D721Med (cell line): ENCODE measurements at places on chromosomes 12 and 14.

GRCh38 chr14:67221248-67221981 is 19.8 kb upstream of the PALS1 start:
- no peak for DNase-seq

GRCh38 chr12:34356233-34356987 is 334.1 kb downstream of the ALG10 start:
- no peak for DNase-seq

DNA sequence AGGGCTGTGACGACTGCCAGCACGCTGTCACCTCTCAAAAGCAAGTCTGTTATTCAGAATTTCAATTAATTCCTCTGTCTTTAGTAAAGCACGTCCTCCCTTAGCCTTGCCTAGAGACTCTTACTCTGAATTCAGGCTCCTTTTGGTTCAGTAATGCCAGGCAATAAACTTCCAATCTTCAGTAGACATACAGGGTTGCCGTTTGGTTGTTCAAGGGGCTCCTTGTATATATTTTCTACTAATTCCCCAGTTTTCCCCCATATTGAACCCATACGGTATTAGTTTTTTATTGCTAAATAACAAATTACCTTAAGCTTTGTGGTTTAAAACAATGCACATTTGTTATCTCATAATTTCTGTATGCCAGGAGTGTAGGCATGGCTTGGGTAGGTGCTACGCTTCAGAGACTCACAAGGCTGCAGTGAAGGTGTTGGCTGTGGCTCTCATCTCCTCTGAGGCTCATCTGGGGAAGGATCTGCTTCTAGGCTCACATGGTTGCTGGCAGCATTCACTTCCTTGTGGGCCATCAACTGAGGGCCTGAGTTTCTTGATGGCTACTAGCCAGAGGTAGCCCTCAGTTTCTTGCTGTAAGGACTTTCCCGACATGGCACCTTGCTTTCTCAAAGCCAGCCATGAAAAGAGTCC is 7.3 kb upstream of the CLECL1 start:
- no peak for DNase-seq

GRCh38 chr14:95039259-95039992 is 117.9 kb downstream of the DICER1 start:
- no peak for DNase-seq

DNA sequence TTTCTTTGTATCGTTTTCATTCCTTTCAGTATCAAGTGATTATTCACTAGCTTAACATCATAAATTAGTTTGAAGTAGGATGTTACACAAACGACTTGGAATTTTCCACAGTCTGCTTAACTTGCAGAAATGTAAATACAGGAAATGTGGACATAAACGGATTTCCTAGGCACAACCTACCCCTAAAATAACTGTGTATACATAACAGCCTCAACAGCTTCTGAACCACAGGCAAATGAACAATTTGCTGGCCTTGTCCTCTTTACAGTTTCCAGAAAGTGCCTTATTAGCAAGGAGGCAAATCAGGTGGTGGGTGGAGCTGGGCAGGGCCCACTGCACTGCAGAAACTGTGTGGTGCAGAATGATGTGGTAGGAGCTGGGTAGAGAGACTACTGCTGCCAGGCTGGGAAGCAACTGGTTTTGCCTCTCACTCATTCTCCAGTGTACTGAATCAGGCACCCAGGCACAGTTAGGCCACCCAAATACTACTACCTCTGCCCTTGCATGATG is 14.1 kb downstream of the DRAM1 start:
- DNase-seq, result no peak

- no peak for DNase-seq
These were observed 29.9 kb upstream of the RBM19 start for GRCh38 chr12:113996026-113996425.

- no peak for DNase-seq
These were observed 517.8 kb downstream of the C12orf50 start for GRCh38 chr12:87511371-87511770.

- no peak for DNase-seq
These were observed 28.2 kb downstream of the RAP1B start for GRCh38 chr12:68638721-68639395.

- no peak for DNase-seq
These were observed 11.1 kb upstream of the KRT7 start for GRCh38 chr12:52221912-52222457.

DNA sequence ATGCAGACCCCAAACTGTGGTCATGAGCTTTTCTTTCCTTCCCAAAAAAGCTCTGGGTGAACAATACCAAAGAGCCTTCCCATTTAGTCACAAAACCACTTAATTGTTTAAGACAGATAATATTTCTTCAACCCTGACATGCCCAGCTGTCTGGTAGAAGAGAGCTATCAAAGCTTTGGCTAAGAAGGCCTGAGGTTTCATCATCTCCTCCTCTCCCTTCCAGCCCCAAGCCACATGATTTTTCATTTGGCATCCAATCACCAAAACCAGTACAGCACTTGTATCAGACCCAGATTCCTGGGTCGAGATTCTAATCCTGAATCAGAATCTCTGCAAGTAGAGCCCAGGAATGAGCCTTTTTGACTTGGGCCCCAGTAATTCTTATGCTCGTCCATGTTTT is 199.6 kb upstream of the TMEM260 start:
- DNase-seq, result no peak

GRCh38 chr14:22843123-22843925 is 6.9 kb downstream of the MMP14 start:
- DNase-seq, result no peak

DNA sequence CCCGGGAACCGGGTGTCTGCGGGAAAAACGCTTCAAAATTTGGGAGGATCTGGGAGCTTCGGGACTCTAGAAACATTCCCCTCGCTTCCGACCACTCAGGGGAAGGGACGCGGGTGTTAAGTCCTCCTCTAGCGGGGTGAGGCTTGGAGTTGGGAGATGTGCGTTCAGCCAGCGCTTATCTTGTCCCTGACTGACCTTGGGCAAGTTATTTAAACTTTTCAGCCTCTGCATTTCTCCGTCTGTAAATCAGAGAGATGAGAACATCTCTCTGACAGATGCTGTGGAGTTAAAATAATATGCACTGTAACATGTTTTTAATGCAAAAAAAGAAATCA is 76.9 kb upstream of the ANO4 start:
- no peak for DNase-seq

- no peak for DNase-seq
These were observed 251.5 kb downstream of the ZFP36L1 start for GRCh38 chr14:68541178-68541896.
